NT2/D1 (cell line): ENCODE measurements at places on chromosomes 4 and X.

DNA sequence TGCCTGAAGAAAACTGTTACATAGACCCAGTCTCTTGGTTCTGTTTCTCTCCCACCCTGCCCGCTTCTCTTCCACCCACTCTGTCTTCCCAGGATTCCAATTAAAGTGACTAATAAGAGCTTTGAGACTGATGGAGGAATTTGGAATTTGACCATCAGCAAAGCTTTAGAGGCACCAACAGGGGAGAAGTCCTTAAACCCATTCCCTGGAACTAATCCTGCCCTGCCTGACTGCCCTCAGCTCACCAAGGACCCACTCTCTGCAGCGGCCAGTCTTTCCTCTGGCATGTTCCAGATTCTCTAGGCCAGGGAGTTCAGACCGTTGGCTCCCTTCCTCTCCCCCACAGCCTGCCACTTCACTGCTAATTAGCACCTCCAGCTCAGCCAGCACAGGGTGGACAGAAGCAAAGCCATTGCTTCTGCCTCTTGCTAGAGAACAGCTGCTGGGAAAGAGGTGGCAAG, 23.9 kb downstream of the SCD5 start:
- no peak for DNase-seq

DNA sequence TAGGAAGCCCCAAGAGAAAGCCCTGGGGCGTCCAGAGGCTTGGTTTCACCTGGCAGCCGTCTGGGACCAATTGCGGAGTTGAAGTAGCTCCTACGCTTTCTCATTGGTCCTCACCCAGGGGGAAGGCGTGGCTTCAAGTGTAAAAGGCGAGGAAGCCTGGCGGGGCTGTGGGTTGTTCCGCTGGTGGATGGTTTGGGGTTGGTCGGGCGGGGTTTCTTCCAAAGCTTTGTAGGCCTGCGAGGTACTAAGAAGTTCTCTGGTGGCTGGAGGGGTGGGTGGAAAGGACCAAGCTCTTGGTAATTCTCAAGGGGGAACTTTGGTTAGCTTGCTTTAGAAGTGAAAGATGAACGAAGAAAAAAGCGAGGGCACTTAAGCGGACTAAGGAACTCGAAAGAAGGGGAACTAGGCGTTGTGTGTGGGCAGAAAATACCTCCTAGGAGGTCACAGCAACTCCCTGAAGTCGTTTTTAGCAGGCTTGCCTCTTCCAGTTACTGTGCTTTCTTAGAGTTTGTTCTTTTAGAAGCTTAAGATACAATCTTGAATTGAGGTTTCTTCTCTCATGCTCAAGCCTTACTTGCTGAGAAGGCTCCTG, 36.6 kb downstream of the CCNG2 start:
- no peak for DNase-seq

DNA sequence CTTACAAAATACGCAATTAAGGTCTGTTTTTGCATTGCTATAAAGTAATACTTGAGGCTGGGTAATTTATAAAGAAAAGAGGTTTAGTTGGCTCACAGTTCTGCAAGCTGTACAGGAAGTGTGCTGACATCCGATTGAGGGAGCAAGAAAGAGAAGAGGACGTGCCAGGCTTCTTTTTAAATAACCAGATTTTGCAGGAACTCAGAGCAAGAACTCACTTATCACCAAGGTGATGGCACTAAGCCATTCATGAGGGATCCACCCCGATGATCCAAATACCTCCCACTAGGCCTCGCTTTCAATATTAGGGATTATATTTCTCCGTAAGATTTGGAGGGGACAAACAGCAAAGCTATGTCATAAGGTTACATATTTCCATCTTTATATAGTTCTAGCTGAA, 456.7 kb downstream of the GLUD2 start:
- DNase-seq: no peak

- no peak for DNase-seq
These were observed 144.2 kb downstream of the PABPC4L start for GRCh38 chr4:134057356-134057755.

- no peak for DNase-seq
These were observed 25.1 kb downstream of the MSX1 start for GRCh38 chr4:4884611-4885010.

GRCh38 chrX:65407157-65407626, 127.4 kb downstream of the LAS1L start:
- DNase-seq: peak; percentile 15

DNA sequence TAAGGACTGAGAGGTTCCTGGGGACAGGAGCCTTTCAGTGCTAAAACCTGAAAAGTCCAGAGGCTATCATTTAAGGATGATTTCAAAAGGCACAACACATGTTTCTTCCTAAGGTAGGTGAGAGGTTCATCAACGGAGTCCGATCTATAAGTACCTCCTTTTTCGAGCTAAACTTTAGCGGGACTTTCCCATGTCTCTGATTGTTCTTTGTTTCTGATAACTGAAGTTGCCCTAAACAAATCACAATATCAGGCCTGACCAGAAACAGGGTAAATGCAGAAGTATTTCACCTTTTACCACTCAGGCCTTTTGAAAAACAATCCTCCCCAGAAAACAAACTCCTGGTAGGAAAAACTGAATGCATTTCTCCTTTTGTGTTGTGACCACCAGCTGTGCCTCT, 17.6 kb downstream of the PIR start:
- no peak for DNase-seq

DNA sequence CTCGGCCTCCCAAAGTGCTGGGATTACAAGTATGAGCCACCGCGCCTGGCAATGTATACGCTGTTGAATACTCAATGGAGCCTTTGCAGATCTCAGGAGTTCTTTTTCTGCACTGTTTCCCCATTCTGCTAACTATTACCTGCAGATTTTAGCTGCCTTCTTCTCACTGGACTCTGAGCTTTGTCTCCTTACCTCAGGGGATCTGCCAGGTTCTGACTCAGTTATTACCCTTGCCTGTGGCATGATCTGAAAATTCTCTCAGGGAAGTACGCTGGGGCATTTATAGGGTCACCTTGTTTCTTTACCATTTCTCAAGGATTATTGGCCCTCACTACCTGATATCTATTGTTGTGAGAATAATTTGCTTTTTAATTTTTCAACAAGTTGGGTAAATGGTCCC, 56.6 kb upstream of the MAGED1 start:
- DNase-seq: no peak

- DNase-seq: no peak
These were observed 207.5 kb upstream of the FAM9B start for GRCh38 chrX:9241427-9241826.

DNA sequence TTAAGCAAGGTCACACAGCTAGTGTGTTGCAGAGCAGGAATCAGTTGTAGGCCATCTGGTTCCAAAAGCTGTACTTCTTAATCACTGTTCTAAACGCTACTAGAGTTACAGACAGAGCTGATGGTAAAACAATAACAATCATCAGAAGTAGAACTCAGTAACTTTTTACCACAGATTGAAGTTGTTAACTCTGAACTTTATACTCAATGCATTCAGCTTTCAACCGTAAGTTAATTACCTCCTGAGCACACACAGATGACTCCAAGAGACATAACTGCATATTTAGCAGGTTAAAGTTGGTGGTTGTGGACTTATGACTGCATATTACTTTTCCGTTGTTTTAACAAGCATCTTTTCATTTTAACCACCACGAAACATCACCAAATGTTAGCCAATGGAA, 127.3 kb downstream of the PRSS12 start:
- DNase-seq: no peak

DNA sequence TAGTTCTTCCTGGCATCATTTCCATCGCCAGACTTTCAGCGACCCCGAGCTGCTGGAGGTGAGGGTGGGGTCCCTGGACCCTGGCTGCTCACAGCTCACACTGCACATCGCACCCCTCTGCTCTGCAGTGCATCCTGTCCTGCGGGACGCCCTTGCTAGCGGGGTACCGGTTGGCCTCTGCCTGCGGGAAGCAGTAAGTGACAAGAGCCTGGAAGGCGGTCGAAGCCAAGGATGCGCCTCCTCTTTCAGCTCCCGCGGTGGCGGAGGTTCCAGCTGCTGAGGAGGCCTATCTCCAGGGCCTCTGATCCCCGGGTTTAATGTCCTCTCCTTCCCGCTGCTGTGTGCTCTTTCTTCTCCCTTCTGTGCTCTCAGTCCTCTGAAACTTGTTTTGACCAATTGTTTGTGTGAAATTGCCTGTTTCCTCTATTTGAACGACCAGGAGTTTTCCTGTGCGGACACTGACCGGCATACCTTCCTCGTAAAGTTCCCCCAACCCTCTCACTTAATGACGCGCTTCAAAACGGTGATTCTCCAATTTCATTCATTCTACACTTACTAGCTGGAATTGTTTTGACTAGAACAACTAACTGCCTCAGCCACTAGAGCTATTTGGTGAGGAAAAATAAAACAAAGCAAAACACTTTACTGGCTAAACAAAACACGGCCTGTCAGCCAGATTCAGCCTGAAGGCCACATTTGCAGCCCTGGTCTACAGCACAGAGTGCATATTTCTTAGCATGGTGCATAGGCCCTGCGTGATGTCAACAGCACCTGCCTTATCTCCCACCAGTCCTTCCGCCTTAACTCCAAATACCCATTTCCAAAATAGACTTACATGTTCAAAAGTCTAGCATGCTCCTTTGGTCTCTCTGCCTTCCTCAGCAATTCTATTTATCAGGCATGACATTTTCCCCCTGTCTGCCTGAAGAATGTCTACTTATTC, 28.0 kb downstream of the MGAT4D start:
- no peak for DNase-seq

- no peak for DNase-seq
These were observed 71.0 kb upstream of the BMP2K start for GRCh38 chr4:78704981-78705683.

GRCh38 chr4:129415004-129415403, 319.1 kb downstream of the C4orf33 start:
- DNase-seq: no peak
